Activated CD4-positive, alpha-beta T cell treated with anti-CD3 and anti-CD28 coated beads, Interleukin-2, amount 10 ng/mL, durations not matched to agents 24 days and 14 days (primary cell): ENCODE measurements at places on chromosomes 16 and 17.
A peak's percentile ranks its signal among the peaks of the same experiment; 100 is the strongest.

DNA sequence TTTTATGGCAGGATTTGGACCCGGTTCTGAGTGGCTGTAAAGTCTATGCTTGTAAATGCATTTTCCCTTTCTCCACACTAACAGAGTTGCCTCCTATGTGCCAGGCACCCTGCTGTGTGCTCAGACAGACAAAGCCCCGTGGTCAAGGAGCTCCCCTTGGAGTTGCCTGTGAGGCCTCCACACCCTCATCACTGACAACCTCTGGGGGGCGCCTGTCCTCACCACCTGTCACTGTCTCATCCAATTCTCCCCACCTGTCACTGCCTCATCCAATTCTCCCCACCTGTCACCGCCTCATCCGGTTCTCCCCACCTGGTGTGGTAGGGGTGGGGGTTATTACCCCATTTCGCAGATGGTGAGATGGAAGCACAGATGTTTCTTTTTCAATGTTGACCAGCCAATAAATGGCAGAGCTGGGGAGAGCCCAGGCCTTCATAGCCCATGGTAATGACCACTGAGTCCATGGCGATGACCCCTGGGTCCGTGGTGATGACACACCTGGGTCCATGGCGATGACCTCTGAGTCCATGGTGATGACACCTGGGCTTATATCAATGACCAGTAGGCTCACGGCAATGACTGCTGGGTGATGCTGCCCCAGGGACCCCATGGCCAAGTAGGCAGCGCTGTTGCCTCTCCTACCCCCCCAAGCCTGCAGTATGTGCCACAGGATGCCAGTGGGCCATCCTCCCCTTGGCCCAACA, 150.1 kb downstream of the IRF8 start:
- H3K27ac ChIP-seq = no peak overlapping the region
- no peak for DNase-seq
- peaks cover 5% of the 10 kb centered on the region for H3K4me1 ChIP-seq
- no peaks in the 10 kb centered on the region for H3K36me3 ChIP-seq
- peaks cover 23% of the 10 kb centered on the region for H3K27me3 ChIP-seq

DNA sequence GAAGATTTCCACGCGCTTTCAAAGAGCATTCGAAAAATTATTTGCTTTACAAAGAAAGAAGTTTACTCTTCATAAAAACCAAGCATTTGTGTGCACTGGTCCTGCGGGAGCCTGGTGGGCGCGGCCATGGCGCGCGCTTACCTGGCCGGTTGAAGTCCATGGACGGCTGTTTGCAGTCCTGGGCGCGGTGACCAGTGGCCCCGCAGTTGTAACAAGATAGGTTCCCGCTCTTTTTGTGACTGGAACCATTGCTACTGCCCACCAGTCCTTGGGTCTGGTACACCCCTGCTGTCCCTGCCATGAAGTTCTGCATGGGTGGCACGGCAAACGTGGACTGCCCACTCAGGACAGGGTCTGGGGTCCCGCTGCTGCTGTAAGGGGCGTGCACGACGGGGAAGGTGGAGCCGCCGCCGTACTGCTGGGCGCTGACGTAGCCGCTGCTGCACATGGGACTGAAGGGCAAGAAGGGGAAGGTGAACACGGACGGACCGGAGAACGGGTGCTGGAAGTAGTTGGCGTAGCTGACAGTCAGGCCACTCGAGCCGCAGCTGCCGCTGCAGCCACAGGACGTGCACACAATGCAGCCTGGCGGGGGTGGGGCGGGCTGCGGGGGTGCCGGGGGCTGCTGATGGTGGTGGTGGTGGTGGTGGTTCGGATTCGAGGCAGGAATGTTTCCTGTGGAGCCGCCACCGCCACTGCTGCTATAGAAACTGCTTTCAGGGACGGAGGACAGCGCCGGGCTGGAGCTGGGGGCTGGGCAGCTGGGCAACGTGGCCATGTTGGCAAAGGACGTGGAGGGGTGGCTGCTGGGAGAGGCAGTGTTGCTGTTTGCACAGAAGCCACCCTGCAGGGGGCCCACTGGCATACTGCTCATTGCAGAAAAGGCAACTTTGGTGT, 19.5 kb downstream of the MAP1LC3B start:
- peaks cover 11% of the 10 kb centered on the region for H3K36me3 ChIP-seq
- H3K27ac ChIP-seq = no peak overlapping the region
- DNase-seq = no peak

GRCh38 chr17:58756246-58757161, 850 bp downstream of the PPM1E start:
- peaks cover 9% of the 10 kb centered on the region for H3K4me1 ChIP-seq
- H3K27me3 ChIP-seq = peaks cover 76% of the 10 kb centered on the region
- DNase-seq = peak; percentile 61
- H3K4me3 ChIP-seq = peak overlapping the region; percentile 85

- peaks cover 47% of the 10 kb centered on the region for H3K36me3 ChIP-seq
- DNase-seq = no peak
- peak overlapping the region; percentile 85 for H3K27ac ChIP-seq
- H3K27me3 ChIP-seq = no peaks in the 10 kb centered on the region
- H3K4me1 ChIP-seq = peaks cover 15% of the 10 kb centered on the region
These were observed 1.7 kb downstream of the AOC2 start for GRCh38 chr17:42845918-42846593.

GRCh38 chr17:35488991-35489390, 40.4 kb upstream of the SLFN13 start:
- no peak overlapping the region for H3K27ac ChIP-seq
- peak overlapping the region; percentile 92 for H3K4me3 ChIP-seq
- H3K36me3 ChIP-seq = peaks cover 81% of the 10 kb centered on the region
- no peak for DNase-seq

GRCh38 chr17:44049294-44050060, 17.0 kb downstream of the LSM12 start:
- H3K27me3 ChIP-seq = no peaks in the 10 kb centered on the region
- H3K4me1 ChIP-seq = peaks cover 4% of the 10 kb centered on the region
- no peak for DNase-seq

GRCh38 chr16:67279296-67280089, at the start of gene PLEKHG4:
PLEKHG4 (plus strand) TSS chr16:67279532; CDS start chr16:67280045, 513 bp downstream.
- H3K36me3 ChIP-seq = peaks cover 24% of the 10 kb centered on the region
- H3K4me1 ChIP-seq = peaks cover 18% of the 10 kb centered on the region
- DNase-seq = peak; percentile 95
- H3K4me3 ChIP-seq = peak within 1 kb of the TSS; percentile 89
- no peaks in the 10 kb centered on the region for H3K27me3 ChIP-seq

- H3K36me3 ChIP-seq = peaks cover 2% of the 10 kb centered on the region
- H3K4me1 ChIP-seq = no peaks in the 10 kb centered on the region
- no peak overlapping the region for H3K4me3 ChIP-seq
- H3K27ac ChIP-seq = no peak overlapping the region
- no peak for DNase-seq
- H3K27me3 ChIP-seq = no peaks in the 10 kb centered on the region
These were observed 17.7 kb upstream of the GJD3 start for GRCh38 chr17:40382251-40382650.

DNA sequence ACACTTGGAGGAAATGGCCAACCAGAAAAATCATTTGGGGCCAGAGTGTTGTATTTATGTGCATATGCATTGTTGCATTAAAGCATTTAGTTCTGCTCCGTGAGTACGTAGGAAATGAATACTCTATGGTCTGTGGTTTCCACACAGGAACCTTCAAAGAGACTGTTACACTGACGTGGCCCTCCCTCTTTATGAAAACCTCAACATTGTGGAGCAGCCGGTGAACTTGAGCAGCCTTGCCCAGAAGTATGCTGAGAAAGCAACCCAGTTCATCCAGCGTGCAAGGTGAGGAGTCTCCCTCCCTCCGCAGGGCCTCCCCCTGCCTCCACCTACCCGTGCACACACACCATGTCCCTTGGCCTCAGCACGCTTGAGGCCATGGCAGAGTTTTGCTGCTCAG, 65.2 kb downstream of the ARSG start:
- H3K4me1 ChIP-seq = peaks cover 56% of the 10 kb centered on the region
- H3K36me3 ChIP-seq = peaks cover 9% of the 10 kb centered on the region
- peak; percentile 93 for DNase-seq
- H3K27ac ChIP-seq = peak overlapping the region; percentile 77
- no peaks in the 10 kb centered on the region for H3K27me3 ChIP-seq

- H3K4me1 ChIP-seq = peaks cover 17% of the 10 kb centered on the region
- peak; percentile 90 for DNase-seq
- H3K27ac ChIP-seq = peak overlapping the region; percentile 84
- H3K27me3 ChIP-seq = no peaks in the 10 kb centered on the region
- H3K36me3 ChIP-seq = peaks cover 17% of the 10 kb centered on the region
- peak overlapping the region; percentile 88 for H3K4me3 ChIP-seq
These were observed 598 bp downstream of the INPP5K start for GRCh38 chr17:1515640-1516387.

- no peaks in the 10 kb centered on the region for H3K27me3 ChIP-seq
- no peak overlapping the region for H3K27ac ChIP-seq
- H3K4me3 ChIP-seq = no peak overlapping the region
- peaks cover 18% of the 10 kb centered on the region for H3K4me1 ChIP-seq
These were observed 114.7 kb upstream of the CACNG3 start for GRCh38 chr16:24141466-24141865.

- no peak overlapping the region for H3K4me3 ChIP-seq
- no peaks in the 10 kb centered on the region for H3K36me3 ChIP-seq
- H3K27me3 ChIP-seq = no peaks in the 10 kb centered on the region
- H3K4me1 ChIP-seq = no peaks in the 10 kb centered on the region
- no peak overlapping the region for H3K27ac ChIP-seq
These were observed 500.2 kb upstream of the HSBP1 start for GRCh38 chr16:83307594-83307992.

GRCh38 chr17:50645748-50646682, 11.3 kb downstream of the ABCC3 start:
- H3K27me3 ChIP-seq = peaks cover 25% of the 10 kb centered on the region
- no peak for DNase-seq
- no peak overlapping the region for H3K4me3 ChIP-seq
- H3K4me1 ChIP-seq = no peaks in the 10 kb centered on the region

GRCh38 chr17:62727916-62728672, 80.0 kb downstream of the MARCHF10 start:
- H3K4me1 ChIP-seq = peaks cover 13% of the 10 kb centered on the region
- H3K4me3 ChIP-seq = no peak overlapping the region
- peaks cover 70% of the 10 kb centered on the region for H3K27me3 ChIP-seq
- H3K36me3 ChIP-seq = peaks cover 2% of the 10 kb centered on the region
- no peak for DNase-seq

DNA sequence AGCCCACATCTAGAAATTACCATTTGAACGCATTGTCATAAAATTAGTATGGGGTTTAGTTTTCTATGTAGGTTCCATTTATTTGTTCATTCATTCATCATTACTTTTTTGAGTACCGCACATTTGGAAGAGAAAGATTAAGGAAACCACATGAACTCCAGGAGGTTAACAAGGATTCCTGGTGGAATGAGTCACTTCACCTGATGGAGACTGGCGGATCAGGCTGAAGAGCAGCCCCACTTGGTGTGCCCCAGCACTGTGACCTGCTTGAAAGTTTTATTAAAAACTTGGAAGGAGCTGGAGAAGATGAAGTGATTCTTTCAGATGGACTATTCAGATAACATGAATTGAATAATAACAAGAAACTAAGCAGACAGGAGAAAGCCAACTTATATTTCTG, 293.6 kb upstream of the CDH11 start:
- H3K4me3 ChIP-seq = no peak overlapping the region
- H3K4me1 ChIP-seq = no peaks in the 10 kb centered on the region
- H3K27ac ChIP-seq = no peak overlapping the region

DNA sequence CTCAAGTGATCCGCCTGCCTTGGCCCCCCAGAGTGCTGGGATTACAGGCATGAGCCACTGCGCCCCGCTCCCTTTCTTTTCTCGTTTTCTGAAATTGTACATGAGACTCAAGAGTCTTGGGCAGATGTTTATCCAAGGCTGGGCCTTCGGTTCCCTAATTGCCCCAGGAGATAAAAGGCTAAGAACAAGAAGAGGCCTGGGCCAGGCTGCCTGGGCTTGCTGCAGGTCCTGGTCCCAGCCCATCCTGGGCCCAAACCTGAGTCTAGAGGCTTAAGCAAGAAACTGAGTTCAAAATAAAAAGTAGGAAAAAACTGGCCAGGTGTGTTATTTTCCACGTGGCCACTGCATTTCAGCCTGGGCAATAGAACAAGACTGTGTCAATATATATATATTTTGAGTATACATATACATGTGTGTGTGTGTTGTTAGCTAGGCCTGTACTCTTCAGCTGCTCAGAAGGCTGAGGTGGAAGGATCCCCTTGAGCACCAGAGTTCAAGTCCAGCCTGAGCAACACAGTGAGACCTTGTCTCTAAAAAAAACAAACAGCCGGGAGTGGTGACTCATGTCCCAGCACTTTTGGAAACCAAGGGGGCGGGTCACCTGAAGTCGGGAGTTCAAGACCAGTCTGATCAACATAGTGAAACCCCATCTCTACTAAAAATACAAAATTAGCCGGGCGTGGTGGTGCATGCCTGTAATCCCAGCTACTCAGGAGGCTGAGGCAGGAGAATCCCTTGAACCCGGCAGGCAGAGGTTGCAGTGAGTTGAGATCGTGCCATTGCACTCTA, 6.8 kb upstream of the CLUH start:
- no peak for DNase-seq
- H3K27ac ChIP-seq = no peak overlapping the region
- H3K4me3 ChIP-seq = no peak overlapping the region
- H3K4me1 ChIP-seq = peaks cover 15% of the 10 kb centered on the region

- no peaks in the 10 kb centered on the region for H3K27me3 ChIP-seq
- peak overlapping the region; percentile 94 for H3K4me3 ChIP-seq
- H3K36me3 ChIP-seq = peaks cover 10% of the 10 kb centered on the region
- peaks cover 54% of the 10 kb centered on the region for H3K4me1 ChIP-seq
These were observed 3.0 kb downstream of the ICAM2 start for GRCh38 chr17:64017381-64017980.

GRCh38 chr16:560204-560700, at the start of gene PRR35:
PRR35 (plus strand) TSS chr16:560394; CDS start chr16:563295, 2,901 bp downstream.
- H3K4me3 ChIP-seq = no peak within 1 kb of the TSS
- no peaks in the 10 kb centered on the region for H3K36me3 ChIP-seq
- no peak within 1 kb of the TSS for H3K27ac ChIP-seq
- DNase-seq = no peak

DNA sequence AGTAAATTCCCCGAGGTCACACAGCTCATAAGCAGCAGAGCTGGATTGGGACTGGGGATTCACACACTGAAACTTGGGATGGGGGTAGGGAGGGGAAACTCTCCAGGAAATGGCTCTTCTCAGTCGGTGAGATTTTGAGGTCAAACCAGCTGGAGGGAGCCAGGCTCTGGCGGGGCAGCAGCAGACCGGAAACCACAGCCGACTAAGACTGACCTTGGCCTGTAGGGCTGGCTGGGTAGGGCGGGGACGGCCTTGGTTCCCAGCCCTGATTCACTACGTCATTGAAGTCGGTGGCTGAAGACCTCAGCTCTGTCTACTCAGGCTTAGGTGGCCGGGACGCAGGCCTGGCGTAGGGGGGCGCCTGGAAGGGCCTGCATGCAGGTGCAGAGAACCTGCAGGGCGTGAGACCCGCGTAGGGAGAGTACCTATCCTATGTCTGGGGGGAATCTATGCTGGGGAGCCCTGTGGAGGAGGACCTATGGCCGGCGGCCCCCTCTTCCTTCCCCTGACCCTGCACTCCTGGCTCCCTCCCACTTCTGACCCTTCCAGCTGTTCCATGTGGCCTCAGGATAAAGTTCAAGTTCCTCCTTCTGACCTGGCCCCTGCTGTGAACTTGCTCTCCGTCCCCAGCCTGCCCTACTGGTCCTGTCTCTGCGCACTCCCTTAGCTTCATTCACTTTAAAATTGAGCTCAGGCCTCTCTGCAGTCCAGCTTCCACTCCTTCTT, 11.9 kb upstream of the SLC4A1 start:
- H3K27me3 ChIP-seq = peaks cover 12% of the 10 kb centered on the region
- H3K36me3 ChIP-seq = no peaks in the 10 kb centered on the region
- H3K4me1 ChIP-seq = peaks cover 9% of the 10 kb centered on the region
- no peak overlapping the region for H3K27ac ChIP-seq
- H3K4me3 ChIP-seq = no peak overlapping the region

GRCh38 chr17:50660887-50661345, 26.2 kb downstream of the ABCC3 start:
- H3K27ac ChIP-seq = peak overlapping the region; percentile 62
- H3K4me1 ChIP-seq = peaks cover 25% of the 10 kb centered on the region
- no peak for DNase-seq

- H3K36me3 ChIP-seq = peaks cover 56% of the 10 kb centered on the region
- H3K4me3 ChIP-seq = peak overlapping the region; percentile 89
- H3K27me3 ChIP-seq = no peaks in the 10 kb centered on the region
- H3K4me1 ChIP-seq = peaks cover 41% of the 10 kb centered on the region
These were observed 363 bp downstream of the KARS1 start for GRCh38 chr16:75647112-75647491.
